Osteocyte (in vitro differentiated cells): ENCODE measurements at places on chromosomes 1 and 21. TPM values are rescaled to one million over a fixed set of nuclear protein-coding genes. Genes with fewer than 3 reads are reported as not detected.

The MAN1C1 gene
- total RNA-seq = 64.7 and 73.3 TPM in 2 replicates

- DNase-seq = no peak
Observed at GRCh38 chr1:224721000-224721399, 104.9 kb downstream of the CNIH3 start.

DNA sequence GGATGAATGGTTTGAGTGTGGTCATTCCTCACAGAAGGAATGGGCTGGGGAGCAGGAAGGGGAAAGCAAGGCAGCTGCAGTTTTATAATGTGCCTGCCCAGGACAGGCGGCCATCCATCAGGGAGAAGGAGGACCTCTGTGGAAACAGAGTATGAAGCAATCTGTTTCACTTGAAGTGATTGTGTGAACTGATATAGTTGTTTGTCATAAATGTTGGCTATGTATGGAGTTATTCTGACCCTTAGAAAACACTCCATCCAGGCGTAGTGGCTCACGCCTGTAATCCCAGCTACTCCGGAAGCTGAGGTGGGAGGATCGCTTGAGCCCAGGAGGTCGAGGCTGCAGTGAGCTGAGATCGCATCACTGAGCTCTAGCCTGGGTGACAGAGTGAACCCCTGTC is 46.5 kb downstream of the NENF start:
- DNase-seq = no peak

GRCh38 chr1:155978973-155979429 is 654 bp upstream of the ARHGEF2 start:
- DNase-seq = no peak

The SLC44A3 gene
- total RNA-seq = 2.8 and 3.6 TPM in 2 replicates

DNA sequence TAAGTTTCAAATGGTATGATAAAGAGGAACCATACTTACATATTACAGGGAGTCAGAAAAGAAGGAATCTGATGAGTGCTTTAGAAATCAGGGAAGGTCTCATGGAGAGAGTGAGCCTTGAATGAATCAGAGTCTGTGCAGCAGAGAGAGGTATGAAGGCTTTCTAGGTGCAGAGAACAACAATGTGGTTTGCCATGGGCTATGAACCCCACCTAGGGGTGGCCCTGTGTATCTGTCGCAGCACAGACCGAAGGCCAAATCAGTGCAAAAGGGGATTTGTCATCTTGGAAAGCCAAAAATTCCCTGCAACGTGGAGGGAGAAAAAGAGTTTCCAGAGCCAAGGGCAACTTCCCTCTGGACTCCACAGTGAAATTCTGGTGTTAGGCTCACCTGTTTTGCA is 3.5 kb downstream of the PAPPA2 start:
- DNase-seq = no peak

The VWA5B1 gene
- not detected in 2 replicates for total RNA-seq

The KCNT2 gene
- total RNA-seq = 26.2 TPM in 2 replicates

The CFH gene
- 248 and 252 TPM in 2 replicates for total RNA-seq

GRCh38 chr21:41687633-41688032 is 79.2 kb downstream of the RIPK4 start:
- no peak for DNase-seq

- DNase-seq = no peak
Observed at GRCh38 chr1:150429805-150430204, 57.4 kb upstream of the TARS2 start.

- peak; percentile 91 for DNase-seq
Observed at GRCh38 chr1:229661022-229661877, 35.2 kb downstream of the URB2 start.

- DNase-seq = no peak
Observed at GRCh38 chr1:229941831-229942230, 125.2 kb upstream of the GALNT2 start.
